ENCODE measurements at places on chromosomes 2 and 18. TPM values are rescaled to one million over a fixed set of nuclear protein-coding genes. Genes with fewer than 3 reads are reported as not detected.

GRCh38 chr2:38750011-38750890 is 910 bp downstream of the SRSF7 start:
- H3K27ac ChIP-seq = peak overlapping the region; percentile 100
- peaks cover 13% of the 10 kb centered on the region for H3K27me3 ChIP-seq
- peak; percentile 47 for DNase-seq
- H3K4me1 ChIP-seq = peaks cover 16% of the 10 kb centered on the region

DNA sequence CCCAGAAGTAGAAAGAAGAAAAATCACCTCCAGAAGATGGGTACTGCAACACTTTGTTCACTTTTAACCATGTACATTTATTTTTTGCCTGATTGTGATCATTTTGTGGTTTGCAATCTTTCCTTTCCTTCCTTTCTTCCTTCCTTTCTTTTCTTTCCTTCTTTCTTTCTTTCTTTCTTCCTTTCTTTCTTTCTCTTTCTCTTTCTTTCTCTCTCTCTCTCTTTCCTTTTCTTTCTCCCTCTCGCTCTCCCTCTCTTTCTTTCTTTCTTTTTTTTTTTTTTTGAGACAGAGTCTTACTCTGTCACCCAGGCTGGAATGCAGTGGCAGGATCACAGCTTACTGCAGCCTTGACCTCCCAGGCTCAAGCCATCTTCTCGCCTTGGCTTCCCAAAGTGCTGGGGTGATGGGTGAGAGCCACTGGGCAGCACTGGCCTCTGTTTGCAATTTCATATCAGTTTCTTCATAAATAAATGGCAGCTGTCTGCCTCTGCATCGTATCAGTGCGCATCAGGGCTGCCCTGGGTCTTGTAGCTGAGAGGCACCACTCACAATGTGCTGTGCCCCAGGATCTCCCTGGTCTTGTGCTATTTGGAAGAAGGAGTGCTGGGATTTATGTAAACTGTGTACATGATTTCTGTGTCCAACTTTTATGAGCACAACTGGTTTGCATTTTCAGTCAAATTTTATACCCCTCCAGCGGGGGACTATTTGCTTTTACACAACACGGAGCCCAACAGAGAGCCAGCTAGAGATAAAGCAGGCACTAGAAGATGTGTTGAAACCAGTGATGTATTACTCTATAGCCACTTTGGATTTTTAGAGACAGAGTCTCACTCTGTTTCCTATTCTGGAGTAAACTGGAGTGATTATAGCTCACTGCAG is 6.9 kb upstream of the LIMS2 start:
- H3K27ac ChIP-seq = no peak overlapping the region
- peaks cover 3% of the 10 kb centered on the region for H3K4me1 ChIP-seq
- H3K27me3 ChIP-seq = peaks cover 14% of the 10 kb centered on the region
- no peaks in the 10 kb centered on the region for H3K36me3 ChIP-seq
- DNase-seq = no peak
- H3K4me3 ChIP-seq = no peak overlapping the region

DNA sequence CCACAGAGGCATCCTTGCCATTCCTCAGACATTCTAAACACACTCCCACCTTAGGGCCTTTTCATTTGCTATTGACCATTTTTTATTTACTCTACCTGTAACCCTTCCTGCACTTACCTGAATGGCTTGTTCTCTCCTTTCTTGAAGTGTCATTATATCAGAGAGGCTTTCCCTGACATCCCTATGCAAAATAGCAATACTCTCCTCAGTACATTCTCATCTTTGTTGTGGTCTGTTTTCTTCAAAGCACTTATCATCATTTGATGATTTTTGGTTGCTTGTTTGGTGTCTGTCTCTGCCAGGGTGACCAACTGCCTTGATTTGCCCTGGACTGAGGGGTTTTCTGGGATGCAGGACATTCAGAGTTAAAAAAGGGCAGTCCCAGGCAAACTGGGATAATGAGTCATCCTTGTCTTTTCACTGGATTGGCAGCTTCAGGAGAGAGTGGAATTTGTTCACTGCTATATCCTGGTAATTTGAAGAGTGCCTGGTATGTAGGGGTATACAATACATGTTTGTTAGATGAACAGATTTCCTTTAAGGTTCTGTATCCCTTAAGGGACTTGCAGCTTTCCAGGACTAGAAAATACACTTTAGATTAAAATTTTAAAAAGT is 102.4 kb downstream of the BABAM2 start:
- peaks cover 5% of the 10 kb centered on the region for H3K4me1 ChIP-seq
- H3K27me3 ChIP-seq = no peaks in the 10 kb centered on the region
- no peaks in the 10 kb centered on the region for H3K36me3 ChIP-seq
- no peak overlapping the region for H3K27ac ChIP-seq
- DNase-seq = no peak
- no peak overlapping the region for H3K4me3 ChIP-seq

The INHA gene
- total RNA-seq = not detected

DNA sequence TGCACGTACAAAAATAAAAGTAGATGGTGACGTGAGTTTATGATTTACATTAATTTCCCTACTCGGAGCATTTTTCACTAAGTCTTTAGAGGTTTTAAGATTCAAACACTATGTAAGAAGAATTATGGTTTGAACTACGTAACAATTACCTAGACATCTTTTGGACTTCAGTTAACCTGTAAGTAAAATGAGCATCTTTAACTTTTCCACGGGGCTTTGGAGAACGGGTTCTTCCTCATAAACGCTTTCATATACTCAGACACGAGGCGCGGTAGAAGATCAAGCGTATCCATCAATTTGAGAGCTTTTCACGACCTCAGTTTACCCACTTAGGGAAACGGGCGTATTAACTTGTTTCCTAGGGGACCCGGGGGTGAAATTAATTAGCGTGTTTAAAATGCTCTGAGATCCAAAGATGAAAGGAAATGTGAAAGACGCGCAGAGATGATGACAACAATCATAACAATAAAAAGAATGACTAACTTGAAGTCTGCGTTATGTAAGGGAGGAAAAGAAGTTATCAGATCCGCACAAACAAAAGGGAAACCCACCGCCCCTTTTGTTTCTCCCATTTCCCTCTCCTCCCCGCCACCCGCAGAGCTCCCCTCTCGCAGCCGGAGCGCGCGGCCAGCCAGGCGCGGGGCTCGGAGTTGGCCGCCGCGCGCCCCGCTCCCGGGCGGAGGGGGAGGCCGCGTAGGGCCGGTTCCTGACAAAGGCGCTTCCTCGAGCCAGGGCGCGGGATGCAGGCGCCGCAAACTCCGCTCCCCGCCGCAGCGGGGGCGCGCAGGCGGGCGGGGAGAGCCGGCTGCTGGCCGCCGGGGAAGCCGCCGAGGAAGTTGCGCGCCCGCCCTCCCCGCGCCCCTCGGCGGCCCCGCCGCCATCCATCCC is 807 bp downstream of the PELI1 start:
- peaks cover 6% of the 10 kb centered on the region for H3K27me3 ChIP-seq
- H3K4me3 ChIP-seq = peak overlapping the region; percentile 99
- H3K4me1 ChIP-seq = peaks cover 24% of the 10 kb centered on the region
- DNase-seq = peak; percentile 71

DNA sequence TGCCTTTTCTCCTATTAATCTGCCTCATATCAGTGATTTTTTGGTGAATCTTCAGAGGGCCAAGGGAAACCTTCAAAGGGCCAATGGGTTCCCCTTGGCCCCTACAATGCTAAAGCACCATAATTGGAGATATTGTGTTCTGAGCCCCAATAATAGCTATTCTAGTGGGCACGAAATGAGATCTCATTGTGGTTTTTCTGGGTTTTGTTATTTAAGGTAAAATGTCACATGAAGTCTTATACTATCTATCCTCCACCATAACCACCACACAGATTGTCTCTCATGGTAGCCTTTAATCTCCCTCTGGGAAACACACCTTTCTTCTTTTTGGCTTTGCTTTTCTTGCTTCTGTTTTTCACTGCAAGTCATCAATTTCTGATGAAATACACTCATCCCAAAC is 152.8 kb downstream of the B3GNT2 start:
- H3K27me3 ChIP-seq = no peaks in the 10 kb centered on the region
- no peak for DNase-seq
- no peaks in the 10 kb centered on the region for H3K4me1 ChIP-seq
- no peak overlapping the region for H3K4me3 ChIP-seq

DNA sequence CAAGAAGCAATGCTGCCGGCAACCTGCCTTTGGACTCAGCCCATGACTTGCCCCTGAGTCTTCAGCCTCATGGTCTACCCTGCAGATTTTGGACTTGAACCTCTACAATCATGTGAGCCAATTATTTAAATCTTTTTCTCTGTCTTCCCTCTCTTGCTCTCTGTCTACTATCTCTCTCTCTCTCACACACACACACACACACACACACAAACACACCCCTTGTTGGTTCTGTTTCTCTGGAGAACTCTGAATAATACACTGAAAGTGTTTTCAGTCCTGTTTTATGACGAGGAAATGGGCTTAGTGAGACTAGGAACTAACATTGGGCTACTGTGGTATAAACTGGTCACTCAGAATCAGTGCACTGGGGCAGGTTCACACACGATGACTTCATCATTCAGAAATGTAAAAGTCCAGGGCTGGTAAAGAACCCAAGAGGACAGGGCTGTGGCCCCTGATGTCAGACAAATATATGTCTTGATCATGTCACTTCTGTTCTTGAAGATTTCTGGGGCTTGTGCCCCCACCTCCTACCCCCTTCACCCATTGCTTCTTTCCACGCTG is 266.1 kb upstream of the SIX2 start:
- no peak overlapping the region for H3K27ac ChIP-seq
- H3K4me3 ChIP-seq = no peak overlapping the region
- peaks cover 2% of the 10 kb centered on the region for H3K27me3 ChIP-seq
- no peaks in the 10 kb centered on the region for H3K36me3 ChIP-seq
- no peak for DNase-seq

- peaks cover 4% of the 10 kb centered on the region for H3K27me3 ChIP-seq
- no peaks in the 10 kb centered on the region for H3K36me3 ChIP-seq
- peak overlapping the region; percentile 66 for H3K4me3 ChIP-seq
Measured at GRCh38 chr2:207227062-207227748, 61.5 kb upstream of the KLF7 start.

DNA sequence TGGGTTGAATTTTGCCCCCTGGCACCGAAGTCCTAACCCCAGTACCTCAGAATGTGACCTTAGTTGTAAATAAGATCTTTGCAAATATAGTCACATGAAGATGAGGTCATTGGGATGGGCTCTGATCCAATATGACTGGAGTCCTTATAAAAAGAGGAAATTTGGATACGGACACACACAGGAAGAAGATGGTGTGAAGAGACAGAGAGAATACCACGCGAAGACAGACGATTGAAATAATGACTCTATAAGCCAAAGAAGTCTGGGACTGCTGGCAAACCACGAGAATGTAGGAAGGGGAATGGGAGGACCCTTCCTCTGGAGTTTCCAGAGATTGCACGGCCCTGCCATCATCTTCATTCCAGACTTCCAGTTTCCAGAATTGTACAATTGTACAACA is 98.6 kb downstream of the CPO start:
- DNase-seq = no peak
- H3K4me1 ChIP-seq = peaks cover 41% of the 10 kb centered on the region

The LINC00305 gene
- not detected for total RNA-seq

The SKOR2 gene
- 6.7 TPM for total RNA-seq

GRCh38 chr2:196638765-196639164 is 750 bp upstream of the CCDC150 start:
- peaks cover 4% of the 10 kb centered on the region for H3K27me3 ChIP-seq
- DNase-seq = no peak
- no peaks in the 10 kb centered on the region for H3K36me3 ChIP-seq
- no peak overlapping the region for H3K27ac ChIP-seq

GRCh38 chr18:63965716-63966330 is 4.1 kb upstream of the SERPINB8 start:
- DNase-seq = no peak
- peaks cover 16% of the 10 kb centered on the region for H3K27me3 ChIP-seq
- no peaks in the 10 kb centered on the region for H3K36me3 ChIP-seq
